Suprapubic skin (tissue), 4 donors: ENCODE measurements at places on chromosomes 4 and X.

GRCh38 chr4:48162162-48162561 is 28.1 kb upstream of the TXK start:
- no peak for DNase-seq
- no peak overlapping the region for H3K4me3 ChIP-seq
- peaks cover 4% of the 10 kb centered on the region for H3K36me3 ChIP-seq
- H3K27me3 ChIP-seq = no peaks in the 10 kb centered on the region
- H3K4me1 ChIP-seq = no peaks in the 10 kb centered on the region

DNA sequence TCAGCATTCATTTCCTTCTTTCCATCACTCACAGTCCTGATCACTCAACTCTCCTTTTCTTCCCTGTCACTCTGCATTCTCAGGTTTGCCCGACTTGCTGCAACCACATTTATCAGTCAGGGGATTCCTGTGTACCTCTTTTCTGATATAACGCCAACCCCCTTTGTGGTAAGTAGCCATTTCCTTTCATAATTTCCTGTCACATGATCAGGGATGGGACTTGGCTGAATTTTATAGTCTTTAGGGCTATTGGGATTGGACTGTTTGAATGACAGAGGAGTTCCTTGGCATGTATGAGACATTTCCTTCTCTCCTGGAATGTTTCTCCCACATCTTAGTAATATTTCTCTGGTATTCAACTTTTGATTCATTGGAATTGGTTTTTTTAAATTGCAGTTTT is 11.0 kb downstream of the PGM2 start:
- H3K4me1 ChIP-seq = peaks cover 7% of the 10 kb centered on the region
- no peak overlapping the region for H3K4me3 ChIP-seq
- DNase-seq = no peak
- H3K27me3 ChIP-seq = no peaks in the 10 kb centered on the region
- H3K27ac ChIP-seq = no peak overlapping the region

DNA sequence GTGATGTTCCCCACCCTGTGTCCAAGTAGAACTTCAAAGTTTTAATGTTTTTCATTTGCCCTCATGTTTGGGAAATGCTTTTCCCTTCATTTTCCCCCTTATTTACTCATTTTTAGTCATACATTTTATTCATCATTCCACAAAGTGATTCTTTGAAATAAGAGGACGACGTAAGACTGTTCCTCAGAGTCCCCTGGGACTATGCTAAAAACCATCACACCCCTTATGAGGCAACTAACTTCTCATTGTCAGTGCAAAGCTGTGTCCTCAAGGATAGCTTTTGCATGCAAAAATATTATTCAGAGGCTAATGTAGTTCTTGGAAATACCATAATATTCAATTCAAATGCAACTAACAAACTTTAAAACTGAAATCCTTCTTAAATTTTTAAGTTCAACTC is 14.8 kb upstream of the ADGRG2 start:
- H3K27ac ChIP-seq = no peak overlapping the region
- DNase-seq = no peak
- H3K27me3 ChIP-seq = no peaks in the 10 kb centered on the region
- H3K36me3 ChIP-seq = no peaks in the 10 kb centered on the region

- no peak for DNase-seq
- no peak overlapping the region for H3K4me3 ChIP-seq
- peaks cover 42% of the 10 kb centered on the region for H3K27me3 ChIP-seq
- peaks cover 61% of the 10 kb centered on the region for H3K4me1 ChIP-seq
- H3K27ac ChIP-seq = peak overlapping the region; percentile 12
These were observed 33.2 kb downstream of the FGFRL1 start for GRCh38 chr4:1044469-1045192.

- no peaks in the 10 kb centered on the region for H3K36me3 ChIP-seq
- peaks cover 29% of the 10 kb centered on the region for H3K4me1 ChIP-seq
- peaks cover 85% of the 10 kb centered on the region for H3K27me3 ChIP-seq
- peak overlapping the region; percentile 47 for H3K4me3 ChIP-seq
- H3K27ac ChIP-seq = no peak overlapping the region
These were observed 53.1 kb upstream of the TMEM33 start for GRCh38 chr4:41881981-41882624.

GRCh38 chr4:168188754-168189153 is 96.4 kb downstream of the ANXA10 start:
- H3K36me3 ChIP-seq = no peaks in the 10 kb centered on the region
- no peak for DNase-seq
- no peak overlapping the region for H3K27ac ChIP-seq
- H3K27me3 ChIP-seq = no peaks in the 10 kb centered on the region

- no peaks in the 10 kb centered on the region for H3K27me3 ChIP-seq
- peak overlapping the region; percentile 60 for H3K4me3 ChIP-seq
- DNase-seq = peak; percentile 79
- H3K27ac ChIP-seq = no peak overlapping the region
- no peaks in the 10 kb centered on the region for H3K36me3 ChIP-seq
- peaks cover 67% of the 10 kb centered on the region for H3K4me1 ChIP-seq
These were observed 7.1 kb downstream of the SLC49A3 start for GRCh38 chr4:681736-682451.

GRCh38 chrX:155052738-155053498 is 18.0 kb downstream of the CMC4 start:
- no peaks in the 10 kb centered on the region for H3K27me3 ChIP-seq
- H3K4me1 ChIP-seq = peaks cover 5% of the 10 kb centered on the region
- DNase-seq = no peak
- no peak overlapping the region for H3K4me3 ChIP-seq
- H3K36me3 ChIP-seq = peaks cover 10% of the 10 kb centered on the region
- no peak overlapping the region for H3K27ac ChIP-seq

GRCh38 chrX:2913118-2913517 is 16.0 kb downstream of the ARSD start:
- H3K27me3 ChIP-seq = no peaks in the 10 kb centered on the region
- peaks cover 12% of the 10 kb centered on the region for H3K36me3 ChIP-seq
- no peaks in the 10 kb centered on the region for H3K4me1 ChIP-seq
- no peak overlapping the region for H3K27ac ChIP-seq
- no peak overlapping the region for H3K4me3 ChIP-seq

DNA sequence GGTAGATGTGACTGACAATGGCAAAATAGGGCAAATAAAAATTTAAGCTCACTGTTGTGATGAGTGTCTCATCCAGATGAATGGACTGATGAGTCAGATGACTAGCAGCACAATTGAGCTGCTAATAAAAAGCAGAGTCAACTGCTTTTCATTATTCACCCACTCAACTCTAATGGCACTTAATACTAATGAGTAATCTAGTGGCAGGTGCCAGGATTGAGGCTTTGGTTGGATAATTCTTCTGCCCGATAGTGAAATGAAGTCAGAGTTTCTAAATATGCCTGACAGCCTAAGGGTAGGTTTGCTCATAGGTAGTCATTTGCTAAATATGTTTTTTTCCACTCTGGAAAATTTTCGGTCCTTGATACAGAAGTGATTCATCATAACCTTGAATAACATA is 10.4 kb downstream of the OGT start:
- H3K4me1 ChIP-seq = peaks cover 30% of the 10 kb centered on the region
- H3K4me3 ChIP-seq = no peak overlapping the region
- H3K27ac ChIP-seq = peak overlapping the region; percentile 38

DNA sequence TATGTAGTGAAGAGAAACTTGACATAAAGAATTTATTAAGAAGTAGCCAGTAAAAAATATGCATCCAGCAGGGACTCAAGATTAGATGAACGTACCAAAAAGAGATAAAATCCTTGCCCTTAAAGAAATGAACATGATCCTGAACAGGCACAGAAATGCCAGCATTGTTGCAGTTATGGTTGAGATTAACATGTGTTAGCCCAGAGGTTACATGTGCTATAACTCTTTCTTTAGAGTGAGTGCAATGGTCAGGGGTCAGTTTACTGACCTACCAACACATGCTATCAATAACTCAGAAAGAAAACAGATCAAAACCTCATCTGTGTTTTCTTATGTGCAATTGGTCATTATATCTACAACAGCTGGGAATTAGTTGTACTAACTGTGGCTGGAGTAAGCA is 166.1 kb upstream of the NDST3 start:
- no peak overlapping the region for H3K4me3 ChIP-seq
- no peak overlapping the region for H3K27ac ChIP-seq
- no peaks in the 10 kb centered on the region for H3K27me3 ChIP-seq
- H3K4me1 ChIP-seq = no peaks in the 10 kb centered on the region

- peaks cover 29% of the 10 kb centered on the region for H3K4me1 ChIP-seq
These were observed at the start of gene TLR1 for GRCh38 chr4:38804654-38805295. TSS of gene TLR1 (minus strand) at chr4:38804791. CDS start at chr4:38798831, 5,960 bp downstream.

- no peaks in the 10 kb centered on the region for H3K36me3 ChIP-seq
- DNase-seq = no peak
- H3K4me3 ChIP-seq = no peak overlapping the region
- no peaks in the 10 kb centered on the region for H3K4me1 ChIP-seq
These were observed 68.4 kb downstream of the MAOB start for GRCh38 chrX:43813898-43814297.

GRCh38 chr4:87506974-87507701 is 22.0 kb downstream of the SPARCL1 start:
- H3K36me3 ChIP-seq = peaks cover 5% of the 10 kb centered on the region
- H3K4me3 ChIP-seq = no peak overlapping the region
- peaks cover 26% of the 10 kb centered on the region for H3K4me1 ChIP-seq

- H3K27ac ChIP-seq = peak overlapping the region; percentile 92
- peaks cover 16% of the 10 kb centered on the region for H3K4me1 ChIP-seq
- H3K4me3 ChIP-seq = peak overlapping the region; percentile 66
These were observed 704 bp downstream of the FAM3A start for GRCh38 chrX:154515090-154515965.

- no peaks in the 10 kb centered on the region for H3K27me3 ChIP-seq
- H3K27ac ChIP-seq = no peak overlapping the region
- H3K36me3 ChIP-seq = no peaks in the 10 kb centered on the region
- H3K4me1 ChIP-seq = no peaks in the 10 kb centered on the region
These were observed 561.4 kb downstream of the ZIC3 start for GRCh38 chrX:138127314-138127713.

DNA sequence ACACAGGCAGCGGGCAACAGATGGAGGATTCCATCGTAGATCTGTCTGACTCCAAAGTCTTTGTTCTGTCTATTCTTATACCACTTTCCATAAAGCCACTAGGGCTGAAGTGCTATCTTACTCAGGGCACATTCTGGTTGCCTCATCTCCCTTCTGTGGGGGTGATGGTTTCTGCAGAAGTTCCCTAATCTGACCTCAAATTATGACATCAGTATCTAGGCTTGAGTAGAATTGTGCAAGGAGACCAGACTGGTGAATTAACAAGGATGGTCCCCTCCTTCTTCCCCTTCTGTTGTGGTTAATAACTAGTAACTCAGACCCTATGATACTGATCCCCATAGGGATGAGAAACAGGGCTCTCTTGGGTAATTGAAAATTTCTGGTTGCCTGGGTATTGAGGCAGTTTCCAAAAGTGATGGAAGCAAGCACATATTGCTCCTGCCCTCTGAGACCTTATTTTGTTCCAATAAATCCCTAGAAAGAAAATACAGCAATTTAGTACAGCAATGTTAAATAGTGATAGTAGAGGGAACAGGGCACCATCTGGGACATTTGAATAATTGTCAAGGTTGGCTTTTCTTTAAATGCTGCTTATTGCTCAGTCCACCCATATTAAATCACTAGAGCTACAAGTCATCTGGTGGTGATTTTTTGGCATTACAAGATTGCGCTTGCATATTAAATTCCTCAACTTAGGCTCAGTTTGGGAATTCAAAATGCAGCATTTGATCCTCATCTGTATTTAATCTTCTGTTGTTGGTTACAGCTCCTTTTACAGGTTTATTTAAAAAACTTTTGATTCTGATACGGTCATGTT is 57.3 kb upstream of the AP1S2 start:
- no peaks in the 10 kb centered on the region for H3K4me1 ChIP-seq
- no peak for DNase-seq
- H3K36me3 ChIP-seq = no peaks in the 10 kb centered on the region
- no peaks in the 10 kb centered on the region for H3K27me3 ChIP-seq
- no peak overlapping the region for H3K4me3 ChIP-seq

DNA sequence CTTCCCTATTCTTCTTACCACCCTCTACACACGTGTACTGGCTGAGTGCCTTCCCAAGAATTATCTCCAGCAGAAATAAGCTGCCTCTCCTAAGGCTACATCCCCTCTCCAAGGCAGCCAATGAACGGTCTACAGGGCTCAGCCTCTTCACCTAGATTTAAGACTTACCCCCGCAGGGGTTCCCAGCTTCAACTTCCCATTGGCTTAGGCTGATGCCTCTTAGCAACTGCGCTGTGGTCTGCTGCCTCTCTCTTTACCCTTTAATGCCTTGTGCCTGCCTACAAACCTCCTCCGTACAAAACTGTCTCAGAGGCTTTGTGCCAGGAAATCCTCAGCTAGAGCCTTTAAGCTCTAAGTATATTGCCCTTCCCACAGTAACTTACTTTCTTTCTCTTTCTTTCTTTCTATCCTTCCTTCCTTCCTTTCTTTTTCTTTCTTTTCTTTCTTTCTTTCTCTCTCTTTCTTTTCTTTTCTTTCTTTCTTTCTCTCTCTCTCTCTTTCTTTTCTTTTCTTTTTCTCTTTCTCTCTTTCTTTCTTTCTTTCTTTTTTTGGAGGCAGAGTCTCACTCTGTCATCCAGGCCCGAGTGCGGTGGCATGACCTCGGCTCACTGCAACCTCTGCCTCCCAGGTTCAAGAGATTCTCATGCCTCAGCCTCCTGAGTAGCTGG is 15.1 kb upstream of the PIGA start:
- no peak overlapping the region for H3K4me3 ChIP-seq
- H3K4me1 ChIP-seq = no peaks in the 10 kb centered on the region
- no peak overlapping the region for H3K27ac ChIP-seq
- H3K27me3 ChIP-seq = no peaks in the 10 kb centered on the region
- H3K36me3 ChIP-seq = no peaks in the 10 kb centered on the region
- DNase-seq = no peak

GRCh38 chr4:43766648-43767047 is 682.0 kb downstream of the KCTD8 start:
- H3K27ac ChIP-seq = no peak overlapping the region
- no peaks in the 10 kb centered on the region for H3K27me3 ChIP-seq
- no peaks in the 10 kb centered on the region for H3K36me3 ChIP-seq
- DNase-seq = no peak
- no peak overlapping the region for H3K4me3 ChIP-seq

DNA sequence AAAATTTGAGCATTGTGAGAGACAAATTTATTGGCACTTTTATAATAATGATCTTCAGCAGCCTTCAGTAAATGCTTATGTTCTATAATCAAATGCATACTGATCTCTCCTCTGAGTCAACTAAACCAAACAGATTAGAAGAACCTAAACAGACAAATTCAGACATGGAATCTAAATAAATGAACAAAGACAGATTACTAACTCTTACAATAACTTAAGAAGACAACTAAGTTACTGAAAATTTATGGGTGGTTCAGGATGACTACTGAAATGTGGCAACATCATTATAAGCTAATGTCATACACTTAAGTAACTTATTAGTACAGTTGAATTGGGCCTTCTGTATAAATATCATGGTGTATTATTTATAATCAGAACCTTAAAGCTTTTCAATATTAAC is 127.3 kb downstream of the NEK1 start:
- H3K4me3 ChIP-seq = no peak overlapping the region
- H3K36me3 ChIP-seq = no peaks in the 10 kb centered on the region
- H3K27ac ChIP-seq = no peak overlapping the region
